ENCODE measurements at places on chromosomes 11 and 22.

DNA sequence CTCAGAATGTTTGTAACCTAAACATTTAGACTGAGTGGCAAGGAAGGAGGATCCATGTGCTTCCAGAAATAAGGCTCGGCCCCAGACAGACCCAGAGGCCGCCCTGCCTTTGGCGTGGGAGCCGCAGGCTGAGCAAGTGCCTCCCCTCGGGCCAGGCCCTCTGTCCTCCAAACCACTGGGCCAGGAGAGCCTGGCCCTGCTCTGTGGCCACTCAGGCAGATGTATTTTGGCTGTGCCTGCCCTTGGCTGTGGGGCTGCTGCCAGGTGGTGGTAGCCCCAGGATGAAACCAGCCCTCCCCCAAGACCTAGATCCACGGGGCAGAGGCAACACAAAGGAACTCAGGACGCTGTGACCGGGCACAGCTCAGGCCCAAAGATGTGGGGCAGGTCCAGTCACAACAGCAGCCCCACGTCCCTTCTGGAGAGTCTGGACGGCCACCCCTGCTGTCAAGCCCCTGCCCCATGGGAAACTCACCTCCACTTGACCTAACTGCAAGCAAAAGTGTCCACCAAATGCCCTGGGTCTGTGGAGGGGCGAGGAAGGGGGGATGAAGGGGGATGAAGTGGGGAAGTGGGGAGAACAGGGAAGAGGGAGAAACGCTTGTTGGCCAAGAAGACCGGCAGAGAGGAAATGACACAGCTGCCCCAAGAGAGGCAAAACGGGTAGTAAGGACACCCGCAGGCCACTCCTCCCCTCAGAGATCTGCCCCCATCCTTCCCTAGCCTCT lies 24.0 kb downstream of the PISD start:
- DNase-seq, result no peak

GRCh38 chr11:35275786-35276170 lies 136.8 kb downstream of the CD44 start:
- no peak for DNase-seq

DNA sequence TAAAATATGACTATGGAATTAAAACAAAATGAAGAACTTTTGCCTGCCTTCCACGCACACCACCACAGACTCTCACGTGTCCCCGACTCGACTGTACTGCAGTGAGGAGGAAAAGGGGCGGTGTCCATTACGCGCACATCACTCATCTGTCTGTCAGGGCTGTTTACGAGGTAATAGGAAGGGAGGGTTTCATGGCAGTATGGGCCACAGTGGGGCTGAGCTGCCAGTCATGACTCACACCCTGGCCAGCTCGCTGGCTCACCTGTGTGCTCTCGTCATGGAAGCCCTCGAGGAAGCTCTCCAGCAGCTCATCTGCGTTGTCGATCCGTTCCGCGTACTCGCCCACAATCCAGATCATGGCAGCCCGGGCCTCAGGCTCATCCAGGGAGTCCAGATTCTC lies 33.5 kb upstream of the RASL10A start:
- no peak for DNase-seq

- no peak for DNase-seq
Observed at GRCh38 chr22:42069801-42070516, 653 bp downstream of the NAGA start.

GRCh38 chr11:59180168-59180776 lies 8.3 kb downstream of the DTX4 start:
- DNase-seq, result no peak

GRCh38 chr22:36334081-36334820 lies 53.5 kb downstream of the MYH9 start:
- no peak for DNase-seq

- no peak for DNase-seq
Observed at GRCh38 chr11:105881027-105881426, 141.0 kb downstream of the MSANTD4 start.

- DNase-seq, result no peak
Observed at GRCh38 chr22:48887394-48888332, 940.0 kb downstream of the BRD1 start.

DNA sequence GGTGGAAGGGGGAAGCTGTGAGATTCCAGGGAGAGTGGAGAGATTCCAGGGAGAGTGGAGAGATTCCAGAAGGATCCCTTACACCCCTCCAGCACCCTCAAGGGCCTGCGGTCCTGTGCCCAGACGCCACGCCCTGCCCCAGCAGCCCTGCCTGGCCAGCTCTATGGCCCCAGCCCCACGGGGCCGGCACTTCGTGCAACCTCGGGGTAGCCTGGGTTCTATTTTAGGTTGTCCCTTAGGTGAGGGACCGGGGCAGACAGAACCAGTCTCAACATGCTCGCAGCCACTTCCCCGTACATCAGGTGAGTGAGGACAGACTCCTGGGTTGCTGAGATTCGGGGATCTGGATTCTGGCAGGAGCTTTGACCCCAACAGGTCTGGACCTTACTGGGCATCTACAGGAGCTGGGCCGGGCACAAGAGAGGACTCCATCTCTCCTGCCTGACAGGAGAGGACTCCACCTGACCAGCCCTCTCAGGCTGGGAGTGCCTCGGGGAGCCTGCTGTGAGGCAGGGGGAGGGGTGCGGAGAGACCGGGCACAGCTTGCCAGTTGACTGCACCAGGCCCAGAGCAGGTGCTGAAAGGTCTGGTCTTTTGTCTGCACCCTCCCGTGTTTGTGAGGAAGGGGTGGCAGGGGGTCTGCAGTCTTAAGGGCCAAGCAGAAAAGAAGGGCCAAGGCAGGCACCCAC lies 8.5 kb upstream of the ADORA2A start:
- no peak for DNase-seq

DNA sequence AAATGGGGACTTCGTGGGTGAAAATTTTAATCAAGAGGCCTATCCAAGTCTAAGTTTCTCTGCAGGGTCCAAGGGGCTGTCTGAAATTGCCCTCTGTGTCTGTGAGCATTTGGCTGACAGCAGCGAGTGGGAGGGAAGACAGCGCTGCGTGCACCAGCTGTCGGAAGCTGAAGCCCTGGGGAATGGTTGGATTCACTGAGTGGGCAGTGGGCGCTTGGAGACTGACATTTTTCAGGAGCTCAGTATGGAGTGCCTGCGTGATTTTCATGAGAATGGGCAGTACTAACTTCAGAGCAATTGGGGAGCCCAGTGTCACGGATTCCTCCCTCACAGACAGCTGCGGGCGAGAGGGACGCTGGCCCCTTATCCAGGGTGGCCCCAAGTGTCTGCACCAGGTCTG lies 388.8 kb upstream of the B3GAT1 start:
- DNase-seq, result no peak

- DNase-seq, result no peak
Observed at GRCh38 chr11:75577207-75577606, 15.2 kb downstream of the SERPINH1 start.

DNA sequence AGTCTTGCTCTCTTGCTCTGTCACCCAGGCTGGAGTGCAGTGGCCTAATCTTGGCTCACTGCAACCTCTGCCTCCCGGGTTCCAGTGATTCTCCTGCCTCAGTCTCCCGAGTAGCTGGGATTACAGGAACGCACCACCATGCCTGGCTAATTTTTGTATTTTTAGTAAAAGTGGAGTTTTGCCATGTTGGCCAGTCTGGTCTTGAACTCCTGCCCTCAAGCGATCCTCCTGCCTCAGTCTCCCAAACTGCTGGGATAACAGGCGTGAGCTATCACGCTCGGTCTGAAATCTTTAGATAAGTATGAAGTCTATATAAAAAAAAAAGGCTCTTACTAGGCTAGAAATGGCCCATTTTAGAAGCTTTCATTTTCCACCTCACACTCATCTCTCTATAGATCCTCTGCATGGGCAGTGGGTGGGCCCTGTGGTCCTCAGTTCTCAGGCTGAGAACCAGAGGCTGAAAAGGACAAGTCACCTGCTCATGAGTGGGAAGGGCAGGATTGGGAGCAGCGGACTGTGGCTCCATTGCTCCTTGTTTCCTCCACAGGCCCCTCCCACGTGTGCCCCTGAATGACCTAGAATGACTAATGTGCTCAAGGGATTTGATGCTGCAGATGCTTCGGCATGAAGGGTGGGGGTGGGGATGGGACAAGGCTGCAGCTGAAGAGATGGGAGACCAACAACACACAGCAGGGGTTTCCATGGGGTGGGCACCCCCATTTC lies 19.8 kb upstream of the PRAME start:
- DNase-seq, result no peak

Measured in ureter (tissue), 1 donor.